ENCODE measurements at places on chromosomes 7 and 10.

- no peak for DNase-seq
These were observed 31.3 kb downstream of the KIAA1217 start for GRCh38 chr10:24240041-24240751.

GRCh38 chr7:265192-265997, 24.6 kb upstream of the FOXL3 start:
- DNase-seq = no peak

GRCh38 chr7:129829737-129830631, 122.8 kb downstream of the UBE2H start:
- DNase-seq = peak; percentile 30

GRCh38 chr7:122433765-122434164, 129.2 kb upstream of the FEZF1 start:
- DNase-seq = no peak

All from stimulated activated CD4-positive, alpha-beta T cell treated with anti-CD3 and anti-CD28 coated beads, Interleukin-1b, Interleukin-23, amount 100 ng/mL, for 24 hours (primary cell).